Activated CD4-positive, alpha-beta memory T cell treated with anti-CD3 and anti-CD28 coated beads for 36 hours (primary cell): ENCODE measurements at places on chromosomes 2 and 18.

- no peak for DNase-seq
Observed at GRCh38 chr2:136324966-136325365, 207.0 kb upstream of the CXCR4 start.

GRCh38 chr18:34122724-34123334 lies 101.9 kb downstream of the NOL4 start:
- no peak for DNase-seq

DNA sequence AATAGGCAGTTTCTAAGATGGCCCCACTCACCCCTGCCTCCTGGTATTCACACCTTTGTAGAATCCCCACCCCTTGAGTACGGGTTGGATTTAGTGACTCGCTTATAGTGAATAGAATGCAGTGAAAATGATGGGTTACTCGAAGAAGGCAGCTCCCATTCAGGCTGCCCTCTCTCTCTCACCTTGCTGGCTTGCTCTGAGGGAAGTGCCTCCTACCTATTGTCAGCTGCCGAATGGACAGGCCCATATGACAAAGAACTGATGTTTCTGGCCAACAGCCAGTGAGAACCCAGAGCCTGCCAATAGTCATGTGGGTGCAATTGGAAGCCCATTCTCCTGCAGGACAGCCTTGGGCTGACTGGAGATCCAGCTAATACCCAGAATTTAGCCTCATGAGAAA lies 22.1 kb upstream of the RNF103 start:
- no peak for DNase-seq

DNA sequence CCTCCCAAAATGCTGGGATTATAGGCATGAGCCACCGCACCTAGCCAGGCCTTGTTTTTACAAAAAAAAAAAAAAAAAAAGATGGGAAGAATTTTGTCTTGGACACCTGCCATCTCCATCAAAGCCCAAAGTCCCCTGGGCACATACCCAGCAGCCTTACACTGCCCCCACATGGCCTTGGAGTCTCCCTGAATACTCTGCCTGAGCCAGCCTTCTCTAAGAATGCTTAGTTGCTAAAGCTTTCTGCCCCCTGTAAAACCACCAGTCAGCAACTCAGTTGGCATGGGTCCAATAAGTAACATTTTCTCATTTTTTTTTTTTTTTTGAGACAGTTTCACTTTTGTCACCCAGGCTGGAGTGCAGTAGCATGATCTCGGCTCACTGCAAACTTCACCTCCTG lies 40.6 kb downstream of the SPC25 start:
- no peak for DNase-seq

- peak; percentile 80 for DNase-seq
Observed at GRCh38 chr2:46062637-46063412, 234.4 kb upstream of the EPAS1 start.

GRCh38 chr2:151638990-151639389 lies 95.3 kb downstream of the NEB start:
- no peak for DNase-seq

DNA sequence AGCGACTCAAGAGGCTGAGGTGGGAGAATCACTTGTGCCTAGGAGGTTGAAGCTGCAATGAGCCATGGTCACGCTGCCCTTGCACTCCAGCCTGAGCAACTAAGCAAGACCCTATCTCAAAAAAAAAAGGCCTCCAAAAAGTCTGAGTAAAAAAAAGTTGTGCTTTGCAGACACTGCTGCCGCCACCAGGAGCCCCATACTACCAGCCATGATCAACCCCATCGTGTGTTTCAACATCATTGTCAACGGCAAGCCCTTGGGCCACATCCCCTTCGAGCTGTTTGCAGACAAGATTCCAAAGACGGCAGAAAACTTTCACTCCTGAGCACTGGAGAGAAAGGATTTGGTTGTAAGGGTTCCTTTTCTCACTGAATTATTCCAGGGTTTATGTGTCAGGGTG lies 137.1 kb downstream of the INO80D start:
- no peak for DNase-seq

GRCh38 chr2:113228351-113228750 lies 50.4 kb downstream of the PAX8 start:
- DNase-seq, result no peak

DNA sequence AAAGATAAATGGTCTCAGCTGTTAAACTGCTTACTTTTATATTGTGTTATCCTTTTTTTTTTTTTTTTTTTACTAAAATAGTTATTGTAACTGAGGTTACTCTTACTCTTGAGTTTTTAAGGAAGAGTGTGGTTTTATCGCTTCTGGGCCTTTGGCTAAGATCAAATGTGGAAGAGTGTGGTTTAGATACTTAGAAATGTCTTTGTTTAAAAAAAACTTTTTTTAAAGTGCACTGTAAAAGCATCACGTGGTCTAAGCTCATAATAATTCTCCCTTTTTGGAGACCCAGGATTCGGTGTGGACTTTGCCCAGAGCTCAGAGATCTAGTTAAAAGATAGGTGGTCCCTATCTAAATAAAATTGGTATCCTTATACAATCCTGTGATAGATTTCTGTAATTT lies 11.9 kb upstream of the OXER1 start:
- DNase-seq, result peak; percentile 5
